Activated CD4-positive, alpha-beta T cell treated with anti-CD3 and anti-CD28 coated beads, Interleukin-2, amount 10 ng/mL, durations not matched to agents 7 days and 5 days (primary cell): ENCODE measurements at places on chromosomes 6 and 20.

DNA sequence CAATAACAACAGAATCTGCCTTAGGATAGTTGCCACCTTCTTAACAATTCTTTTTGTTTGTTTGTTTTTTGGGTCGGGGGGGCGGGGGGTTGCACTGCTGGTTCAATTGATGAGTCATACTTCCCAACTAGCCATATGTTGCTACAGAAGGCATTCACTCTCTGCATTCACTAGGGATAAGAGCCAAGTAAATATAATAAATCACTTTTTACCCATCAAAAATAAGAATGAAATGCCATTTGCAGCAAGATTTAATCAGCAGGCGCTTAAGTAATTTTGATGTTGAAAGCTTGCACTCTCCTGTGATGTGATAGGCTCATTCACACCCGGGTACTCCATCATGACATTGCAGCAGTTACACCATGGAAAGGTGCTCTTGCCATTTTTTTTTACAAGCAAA, 209.8 kb downstream of the HIVEP2 start:
- no peak for DNase-seq

GRCh38 chr6:146884728-146885127, 286.0 kb downstream of the ADGB start:
- DNase-seq, result no peak

- no peak for DNase-seq
Measured at GRCh38 chr20:39935901-39936300, 753.1 kb downstream of the MAFB start.

DNA sequence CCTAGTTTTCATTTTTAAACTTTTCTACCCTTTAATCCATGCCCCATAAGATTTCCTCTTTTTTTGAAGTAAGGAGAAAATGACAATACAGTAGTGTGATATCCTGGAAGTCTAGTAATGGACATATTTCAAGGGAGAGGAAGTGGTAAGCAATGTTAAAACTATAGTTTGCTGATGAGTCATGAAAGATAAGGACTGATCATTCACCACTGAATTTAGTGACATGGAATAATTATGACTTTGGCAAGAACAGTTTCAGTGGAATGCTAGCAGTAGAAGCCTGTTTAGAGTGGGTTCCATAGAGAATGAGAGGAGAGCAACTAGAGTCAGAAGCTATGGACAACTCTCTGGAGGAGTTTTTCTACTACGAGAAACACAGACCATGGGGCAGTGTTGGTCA, 24.9 kb upstream of the SLC2A12 start:
- DNase-seq, result no peak

DNA sequence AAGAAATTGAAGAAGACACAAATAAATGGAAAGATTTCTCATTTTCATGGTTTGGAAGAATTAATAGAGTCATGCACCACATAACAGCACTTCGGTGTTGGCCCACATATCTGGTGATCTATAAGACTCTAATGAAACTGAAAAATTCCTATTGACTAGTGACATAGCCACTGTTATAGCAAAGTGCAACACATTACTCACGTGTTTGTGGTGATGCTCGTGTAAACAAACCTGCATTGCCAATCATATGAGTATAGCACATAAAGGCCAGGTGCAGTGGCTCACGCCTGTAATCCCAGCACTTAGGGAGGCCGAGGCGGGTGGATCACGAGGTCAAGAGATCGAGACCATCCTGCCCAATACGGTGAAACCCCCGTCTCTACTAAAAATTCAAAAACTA, 84.4 kb upstream of the STMND1 start:
- DNase-seq, result no peak

DNA sequence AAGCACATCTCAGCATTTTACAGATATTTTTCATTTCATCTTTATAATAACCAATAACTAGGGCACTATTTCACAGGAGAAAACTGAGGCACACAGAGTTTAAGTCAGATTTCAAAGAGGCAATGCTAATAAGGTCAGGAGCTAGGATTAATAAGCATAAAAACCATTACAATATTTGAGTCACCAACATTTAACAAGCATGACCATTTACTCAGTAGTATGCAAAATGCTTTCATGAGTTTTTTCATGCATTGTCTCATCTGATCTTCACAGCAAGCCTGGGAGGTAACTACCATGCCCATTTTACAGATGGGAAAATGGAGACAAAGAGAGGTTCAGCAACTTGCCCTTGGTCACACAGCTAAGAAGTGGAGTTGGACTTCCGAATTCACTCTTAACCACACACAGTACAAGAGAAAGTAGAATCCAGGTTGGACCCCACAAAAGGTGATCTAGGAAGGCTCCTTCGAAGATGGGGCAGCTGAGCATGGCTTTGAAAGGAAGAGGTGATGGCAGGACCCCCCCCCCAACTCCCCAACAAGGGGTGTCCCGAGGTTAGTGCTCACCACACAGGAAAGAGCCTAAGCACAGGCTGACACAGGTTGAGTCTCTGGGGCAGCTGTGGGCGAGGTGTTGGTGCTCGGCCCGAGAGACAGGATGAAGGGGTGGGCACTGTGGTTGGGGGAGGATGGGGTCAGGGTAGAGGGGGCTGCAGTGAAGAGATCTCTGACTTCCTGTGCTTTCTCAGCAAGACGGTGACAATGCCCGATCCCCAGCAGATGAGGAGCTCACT, 108.8 kb downstream of the PREX1 start:
- DNase-seq, result peak; percentile 53

DNA sequence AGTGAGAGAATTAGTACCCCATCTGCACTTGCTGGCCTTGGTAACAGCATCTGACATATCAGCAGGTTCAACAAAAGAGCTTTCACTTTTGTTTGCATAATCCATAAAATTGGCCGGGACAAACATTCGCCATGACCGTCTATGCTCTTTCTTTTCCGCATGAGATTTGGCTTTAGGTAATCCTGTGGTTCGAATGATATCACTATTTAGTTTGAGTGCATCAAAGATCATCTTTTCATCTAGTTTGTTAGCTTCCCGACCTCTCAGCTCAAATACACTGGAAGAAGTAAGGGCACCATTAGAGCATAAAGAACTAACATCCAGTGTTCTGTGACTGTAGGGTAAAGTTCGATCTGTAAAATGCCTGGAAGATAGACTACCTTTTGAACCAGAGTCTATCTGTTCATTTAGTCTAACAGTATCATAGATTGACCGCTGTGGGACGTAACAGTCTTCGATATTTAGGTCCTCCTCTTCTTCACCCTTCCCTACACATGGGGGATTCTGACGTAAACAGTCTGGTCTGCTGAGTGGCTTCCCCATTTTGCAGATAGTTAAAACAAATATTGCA, 101.6 kb downstream of the DST start:
- no peak for DNase-seq

- DNase-seq, result no peak
Measured at GRCh38 chr6:5280920-5281319, 19.6 kb downstream of the FARS2 start.

DNA sequence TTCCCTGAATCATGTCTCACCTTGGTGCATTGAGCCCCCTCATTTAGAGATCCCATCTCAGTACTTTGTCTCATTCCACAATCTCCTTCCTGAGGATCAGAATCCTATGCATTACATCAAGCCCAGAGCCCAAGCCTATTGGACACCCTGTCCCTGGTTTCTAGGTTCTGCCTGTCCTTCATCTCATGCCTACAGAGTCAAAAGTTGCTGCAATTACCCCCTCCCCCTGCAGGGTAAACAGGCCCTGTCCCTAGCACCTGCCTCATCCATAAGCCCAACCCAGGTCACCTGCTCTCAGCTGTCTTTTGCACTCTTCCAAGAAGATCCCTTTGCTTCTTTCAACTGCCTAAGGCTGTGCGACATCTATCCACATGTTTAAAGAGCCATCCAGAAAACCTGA, 93.9 kb downstream of the SPTLC3 start:
- DNase-seq, result no peak

- DNase-seq, result no peak
Measured at GRCh38 chr6:113558966-113559365, 298.2 kb upstream of the MARCKS start.

GRCh38 chr6:14711704-14712379, 534.0 kb upstream of the JARID2 start:
- DNase-seq, result no peak

- no peak for DNase-seq
Measured at GRCh38 chr6:87082160-87082721, 12.7 kb downstream of the CGA start.

GRCh38 chr6:37029249-37029971, 24.0 kb downstream of the FGD2 start:
- peak; percentile 44 for DNase-seq

DNA sequence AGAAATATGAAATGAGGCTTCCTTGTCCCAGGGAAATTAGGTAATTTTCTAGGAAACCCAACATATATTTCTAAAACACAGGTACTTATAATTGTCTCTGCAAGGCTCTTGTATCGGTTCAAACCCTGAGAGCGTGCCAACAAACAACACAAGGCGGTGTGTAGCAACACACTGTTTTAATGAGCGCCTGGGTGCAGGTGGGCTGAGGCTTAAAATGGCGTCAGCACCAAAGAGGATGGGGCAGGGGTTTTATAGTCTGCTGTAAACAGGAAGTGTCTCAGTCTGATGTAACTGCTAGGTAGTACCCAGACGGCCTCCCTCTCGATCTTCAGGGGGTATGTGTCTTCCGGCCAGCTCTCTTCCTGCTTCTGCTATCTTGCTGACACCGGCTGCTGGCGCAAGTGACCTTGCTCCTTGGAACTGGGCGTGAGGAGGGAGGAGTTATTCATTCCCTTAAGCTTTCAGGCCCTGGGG, 69.7 kb downstream of the EPB41L2 start:
- no peak for DNase-seq

DNA sequence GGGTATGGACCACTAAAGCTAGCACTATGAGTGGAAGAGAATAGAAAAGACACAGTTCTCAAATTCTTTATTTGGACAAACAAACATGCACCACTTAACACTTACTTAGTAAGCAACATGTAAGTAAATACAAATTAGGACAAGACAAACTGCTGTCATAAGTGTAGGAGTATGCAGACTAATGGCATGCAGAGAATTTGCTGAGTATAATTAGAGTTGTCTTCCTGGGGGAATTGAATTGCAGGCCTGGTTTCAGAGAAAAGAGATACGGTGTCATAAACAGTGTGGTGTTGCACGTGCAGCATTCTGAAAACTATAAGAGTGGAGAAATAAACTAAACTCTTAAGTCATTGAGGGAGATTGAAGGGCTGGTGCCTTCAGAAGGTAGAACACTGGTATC, 125.2 kb upstream of the EYA4 start:
- no peak for DNase-seq

GRCh38 chr6:25447570-25447929, 168.4 kb downstream of the CARMIL1 start:
- DNase-seq, result no peak

GRCh38 chr20:23658989-23659609, 21.3 kb upstream of the CST3 start:
- no peak for DNase-seq

- no peak for DNase-seq
Measured at GRCh38 chr20:23656372-23656771, 18.6 kb upstream of the CST3 start.

DNA sequence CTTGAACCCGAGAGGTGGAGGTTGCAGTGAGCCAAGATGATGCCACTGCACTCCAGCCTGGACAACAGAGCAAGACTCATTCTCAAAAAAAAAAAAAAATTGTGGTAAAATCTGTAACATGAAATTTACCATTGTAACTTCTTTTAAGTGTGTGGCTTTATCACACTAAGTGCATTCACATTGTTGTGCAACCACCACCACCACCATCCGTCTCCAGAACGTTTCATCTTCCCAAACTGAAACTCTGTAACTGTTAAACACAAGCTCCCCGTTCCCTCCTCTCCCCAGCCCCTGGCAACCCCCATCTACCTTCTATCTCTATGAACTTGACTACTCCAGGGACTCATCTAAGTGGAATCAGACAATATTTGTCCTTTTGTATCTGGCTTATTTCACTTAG, 29.7 kb downstream of the PDRG1 start:
- no peak for DNase-seq

GRCh38 chr20:17794400-17794799, 94.6 kb downstream of the BANF2 start:
- DNase-seq, result no peak
